ENCODE measurements at places on chromosomes 1 and 21.

- DNase-seq = no peak
Measured at GRCh38 chr1:26358411-26359384, 4.8 kb upstream of the CRYBG2 start.

DNA sequence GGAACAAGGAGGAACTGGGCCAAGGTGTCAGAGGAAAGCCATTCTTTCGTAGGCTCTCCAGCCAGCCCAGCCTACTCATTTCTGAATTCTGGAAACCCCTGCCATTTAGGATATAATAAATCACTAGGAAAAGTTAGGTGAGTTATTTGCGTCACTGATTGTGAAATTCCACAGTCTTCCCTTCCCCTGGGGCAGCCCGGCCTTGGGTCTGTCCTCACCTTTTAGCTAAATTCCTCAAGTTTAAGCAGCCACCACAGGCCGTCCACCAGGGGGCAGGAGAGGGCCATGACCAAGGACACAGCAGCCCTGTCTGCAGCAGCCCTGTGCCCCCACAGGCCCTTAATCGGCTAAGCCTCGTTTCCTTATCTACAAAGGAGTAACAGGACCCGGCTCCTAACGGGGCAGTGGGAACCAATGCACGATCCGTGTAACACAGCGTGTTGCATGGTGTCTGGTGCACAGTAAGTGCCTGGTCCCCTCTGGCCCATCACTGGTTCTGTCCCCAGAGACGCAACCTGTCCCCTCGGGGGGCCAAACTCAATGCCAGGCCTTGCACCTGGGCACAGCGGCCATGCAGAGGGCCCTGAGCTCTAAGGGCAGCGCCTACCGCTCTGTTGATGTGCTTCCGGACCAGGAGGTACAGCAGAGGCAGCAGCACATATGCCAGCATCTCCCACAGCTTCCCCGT lies 18.1 kb downstream of the GPR157 start:
- peak; percentile 91 for DNase-seq

- no peak for DNase-seq
Measured at GRCh38 chr1:117260761-117261423, 50.2 kb upstream of the VTCN1 start.

DNA sequence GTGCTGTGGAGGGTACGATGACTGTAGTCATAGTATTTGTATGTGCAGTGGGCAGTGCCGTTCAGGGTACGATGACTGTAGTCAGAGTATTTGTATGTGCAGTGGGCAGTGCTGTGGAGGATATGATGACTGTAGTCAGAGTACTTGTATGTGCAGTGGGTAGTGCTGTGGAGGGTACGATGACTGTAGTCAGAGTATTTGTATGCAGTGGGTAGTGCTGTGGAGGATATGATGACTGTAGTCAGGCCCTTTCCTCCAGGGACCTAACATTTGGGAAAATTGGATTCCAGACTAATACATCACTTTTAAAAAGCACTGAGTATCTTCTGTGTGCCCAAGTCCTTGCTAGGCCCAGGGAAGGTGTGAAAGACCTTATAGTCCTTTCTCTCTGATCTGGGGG lies 2.9 kb downstream of the ZNF672 start:
- DNase-seq = no peak

DNA sequence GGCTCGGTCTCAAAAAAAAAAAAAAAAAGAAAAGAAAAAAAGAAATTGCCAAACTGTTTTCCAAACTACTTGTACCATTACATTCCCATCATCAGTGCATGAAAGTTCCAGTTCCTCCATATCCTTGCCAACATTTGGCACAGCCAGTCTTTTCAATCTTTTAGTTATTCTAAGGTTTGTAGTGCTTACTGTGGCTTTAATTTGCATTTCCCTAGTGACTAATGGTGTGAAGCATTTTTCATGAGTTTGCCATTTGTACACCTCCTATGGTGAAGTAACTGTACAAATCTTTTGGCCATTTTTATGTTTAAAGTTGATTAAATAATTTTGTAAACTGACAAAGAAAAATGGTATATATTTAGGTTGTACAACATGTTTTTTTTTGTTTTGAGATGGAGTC lies 70.7 kb downstream of the DEGS1 start:
- no peak for DNase-seq

GRCh38 chr1:5667513-5668325 lies 324.5 kb downstream of the NPHP4 start:
- DNase-seq = no peak

DNA sequence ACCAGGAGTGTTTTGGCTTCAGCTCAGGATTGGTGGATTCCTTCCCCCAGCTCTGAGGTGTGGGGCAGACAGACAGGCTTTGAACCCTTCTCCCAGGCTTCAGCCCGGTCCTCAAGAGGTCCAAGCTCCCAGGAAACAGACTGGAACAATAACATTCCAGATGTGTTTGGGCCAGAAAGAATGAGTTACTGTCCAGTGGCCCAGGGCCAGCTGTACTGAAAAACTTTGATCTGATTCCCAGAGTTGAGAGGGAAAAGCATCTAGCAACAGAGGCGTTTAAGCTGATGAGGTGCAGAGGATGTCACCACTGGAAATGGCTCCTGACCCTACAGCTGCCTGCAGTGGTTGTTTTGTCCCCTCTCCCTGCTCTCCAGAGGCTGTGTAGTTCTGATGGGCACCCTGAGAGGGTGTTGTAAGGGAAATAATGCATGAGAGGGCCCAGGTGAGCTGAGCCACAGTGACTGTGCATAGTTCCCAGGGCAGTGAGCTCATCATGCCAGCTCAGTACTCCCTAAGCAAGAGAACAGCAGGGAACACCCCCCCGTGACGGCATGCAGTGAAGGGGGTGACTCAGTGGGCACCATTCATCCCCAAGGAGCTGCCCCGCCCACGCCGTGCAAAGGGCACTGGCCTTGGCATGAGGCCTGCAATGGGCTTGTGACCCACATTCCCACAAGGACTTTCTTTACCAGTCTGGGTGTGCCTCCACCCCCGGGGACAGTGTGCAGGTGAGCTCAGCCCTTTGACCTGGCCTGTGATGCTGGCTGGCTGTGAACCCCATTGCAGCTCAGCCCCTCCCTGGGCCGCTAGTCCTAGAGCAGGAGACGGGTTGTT lies 13.8 kb upstream of the SFN start:
- DNase-seq = no peak

Data from substantia nigra (tissue), 51 donors.